NCI-H1105 (cell line): ENCODE measurements at places on chromosomes 3 and 15.

DNA sequence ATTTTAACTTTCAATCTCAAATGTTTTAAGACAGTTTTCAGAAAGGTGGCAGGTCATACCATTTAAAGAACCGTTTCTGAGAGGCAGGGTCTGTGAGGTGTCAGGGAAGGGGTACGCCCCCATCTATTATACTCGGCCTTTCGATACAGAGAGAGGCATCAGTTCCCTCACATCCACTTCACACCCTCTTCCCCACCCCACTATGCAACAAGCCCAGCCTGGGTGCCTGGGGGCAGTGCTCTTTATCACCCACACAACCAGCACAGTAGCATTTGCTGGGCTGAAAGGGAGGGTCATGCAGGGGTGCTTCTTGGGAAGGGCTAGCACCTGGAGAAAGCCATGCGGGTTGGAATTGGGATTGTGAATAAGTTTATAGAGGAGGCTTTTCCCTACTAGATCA lies 56.0 kb upstream of the KCNMB2 start:
- DNase-seq, result no peak

DNA sequence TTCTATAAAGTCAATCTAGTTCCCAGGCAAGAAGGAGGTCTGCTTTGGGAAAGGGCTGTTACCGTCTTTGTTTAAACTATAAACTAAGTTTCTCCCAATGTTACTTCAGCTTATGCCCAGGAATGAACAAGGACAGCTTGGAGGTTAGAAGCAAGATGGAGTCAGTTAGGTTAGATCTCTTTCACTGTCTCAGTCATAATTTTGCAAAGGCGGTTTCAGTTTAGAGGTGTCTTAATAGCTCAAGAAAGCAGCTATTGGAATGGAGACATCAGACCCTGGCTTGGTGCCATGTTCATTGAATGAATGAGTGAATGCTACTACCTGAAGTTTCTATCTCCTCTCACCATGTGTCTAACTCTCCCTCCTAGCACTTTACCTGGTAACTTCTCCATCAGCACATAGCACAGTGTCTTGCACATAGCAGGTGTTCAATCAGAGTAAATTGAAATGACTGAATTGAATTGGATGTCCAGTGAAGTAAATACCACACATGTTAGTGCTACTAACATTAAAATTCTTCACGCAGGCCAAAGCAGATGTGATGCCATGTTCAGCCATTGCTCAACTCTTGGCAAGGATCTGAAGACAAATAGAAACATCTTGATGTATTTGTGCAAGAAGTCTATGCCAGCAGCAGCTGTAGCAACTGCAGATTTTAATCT lies 28.2 kb downstream of the CLEC3B start:
- DNase-seq, result no peak

- no peak for DNase-seq
Measured at GRCh38 chr15:48603922-48604321, 41.6 kb downstream of the FBN1 start.

DNA sequence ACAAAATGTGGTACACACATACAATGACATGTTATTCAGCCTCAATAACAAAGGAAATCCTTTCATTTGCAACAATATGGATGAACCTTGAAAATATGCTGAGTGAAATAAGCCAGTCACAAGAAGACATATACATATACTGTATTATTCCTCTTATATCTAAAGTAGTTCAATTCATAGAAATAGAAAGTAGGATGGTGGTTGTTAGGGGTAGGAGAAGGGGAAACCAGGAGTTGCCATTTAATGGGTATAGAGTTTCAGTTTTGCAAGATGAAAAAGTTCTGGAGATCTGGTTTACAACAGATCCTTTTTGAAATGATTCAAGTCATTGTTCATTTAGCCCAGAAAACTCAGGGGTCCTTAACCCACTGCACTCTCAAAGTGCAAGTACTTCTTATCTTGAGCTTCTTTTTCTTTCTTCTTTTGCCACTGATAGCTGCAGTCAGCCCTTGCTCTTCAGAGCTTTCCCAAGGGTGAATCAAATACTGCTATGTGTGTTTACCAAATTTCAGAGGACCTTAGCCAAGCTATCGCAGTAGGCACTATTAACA lies 208.0 kb upstream of the EOMES start:
- no peak for DNase-seq

DNA sequence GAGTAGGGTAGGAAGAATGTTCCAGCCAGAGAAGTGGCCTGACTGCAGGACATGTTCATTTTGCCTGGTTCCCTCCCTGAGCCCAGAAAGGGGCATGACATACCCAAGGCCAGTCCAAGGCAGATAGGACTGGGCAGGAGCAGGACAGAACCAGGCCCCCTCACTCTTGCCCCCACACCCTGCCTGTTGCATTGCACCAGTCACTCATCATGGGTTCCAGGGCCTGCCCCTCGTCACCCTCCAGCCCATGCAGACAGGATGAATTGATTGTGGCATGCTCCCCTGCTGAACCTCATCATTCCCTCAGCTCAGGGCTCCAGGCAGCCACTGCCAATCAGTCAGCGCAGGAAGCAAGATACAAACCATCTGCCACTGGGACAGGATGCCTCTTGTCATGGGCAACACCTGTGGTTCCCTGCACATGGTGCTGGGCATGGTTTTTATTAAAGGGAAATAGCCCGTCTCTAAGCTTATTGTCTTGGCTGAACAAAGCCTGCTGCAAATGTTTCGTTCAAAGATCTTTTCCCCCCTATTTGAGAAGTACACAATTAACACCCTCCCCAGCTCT lies 48.9 kb downstream of the RASGRF1 start:
- no peak for DNase-seq

DNA sequence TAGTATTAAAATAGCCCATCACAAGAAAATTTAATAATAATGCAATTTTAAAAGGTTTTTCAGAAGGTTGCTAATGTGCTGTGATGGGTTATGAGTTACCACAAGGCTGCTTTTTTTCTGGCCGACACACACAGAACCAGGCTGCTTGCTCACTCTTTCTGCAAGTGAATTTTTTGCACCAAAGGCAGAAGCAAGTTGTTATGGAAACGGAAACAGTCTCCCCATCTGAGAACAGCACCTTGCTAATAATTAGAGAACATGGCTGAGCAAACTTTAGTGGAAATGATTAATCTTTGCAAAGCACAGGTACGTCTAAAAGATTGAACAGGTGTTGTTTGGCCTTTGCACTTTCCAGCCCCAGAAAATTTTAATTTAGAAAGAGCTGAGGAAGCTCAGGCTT lies 51.0 kb downstream of the CACNA2D3 start:
- no peak for DNase-seq

DNA sequence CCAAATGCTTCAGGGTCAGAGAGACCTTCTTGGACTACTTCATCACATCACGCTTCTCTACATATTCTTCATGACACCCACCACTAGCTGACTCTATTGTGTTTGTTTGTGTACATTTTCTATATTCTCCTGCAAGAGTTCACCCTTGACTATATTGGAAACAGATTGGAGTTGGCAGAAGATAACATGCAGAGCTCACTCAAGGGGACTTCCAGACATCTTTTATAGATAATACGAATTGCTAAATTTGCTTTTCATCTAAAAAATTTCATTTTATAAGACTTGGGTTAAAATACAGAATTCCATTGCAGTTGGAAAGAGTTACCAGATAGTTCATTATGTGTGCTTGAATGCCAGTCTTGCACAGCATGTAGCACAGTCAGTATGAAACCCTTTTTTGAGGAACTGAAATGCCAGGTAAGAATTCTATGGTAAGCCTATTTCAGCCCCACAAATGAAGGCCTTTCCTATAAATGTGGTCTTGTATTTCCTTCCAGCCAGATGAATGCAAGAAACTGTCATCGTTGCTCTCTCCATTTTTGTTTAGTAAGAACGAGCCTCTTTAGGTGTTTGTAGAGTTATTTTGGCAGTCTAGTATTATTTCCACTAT lies 177.6 kb downstream of the GHSR start:
- DNase-seq, result no peak

GRCh38 chr3:9113040-9113439 lies 136.4 kb downstream of the SRGAP3 start:
- no peak for DNase-seq

DNA sequence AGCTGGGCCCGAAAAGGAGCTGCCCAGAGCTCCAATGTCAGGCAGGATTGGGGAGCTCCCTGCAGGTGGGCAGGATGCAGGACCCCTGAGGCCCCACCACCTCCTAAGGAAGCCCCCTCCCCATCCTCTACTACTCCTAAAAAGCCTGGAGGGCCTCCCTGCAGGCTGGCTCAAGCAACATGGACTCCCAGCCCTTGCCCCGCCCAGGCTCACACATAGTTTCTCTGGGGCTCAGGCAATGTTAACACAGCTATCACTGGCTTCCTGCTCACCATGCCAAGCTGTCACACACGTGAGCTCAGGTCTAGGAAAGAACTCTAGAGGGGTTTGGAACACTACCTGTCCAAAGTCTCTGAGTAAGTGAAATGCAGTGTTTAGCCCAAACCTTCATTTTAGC lies 65.4 kb upstream of the ZNF148 start:
- DNase-seq, result no peak

GRCh38 chr3:60065227-60065868 lies 1015.5 kb upstream of the CFAP20DC start:
- no peak for DNase-seq

DNA sequence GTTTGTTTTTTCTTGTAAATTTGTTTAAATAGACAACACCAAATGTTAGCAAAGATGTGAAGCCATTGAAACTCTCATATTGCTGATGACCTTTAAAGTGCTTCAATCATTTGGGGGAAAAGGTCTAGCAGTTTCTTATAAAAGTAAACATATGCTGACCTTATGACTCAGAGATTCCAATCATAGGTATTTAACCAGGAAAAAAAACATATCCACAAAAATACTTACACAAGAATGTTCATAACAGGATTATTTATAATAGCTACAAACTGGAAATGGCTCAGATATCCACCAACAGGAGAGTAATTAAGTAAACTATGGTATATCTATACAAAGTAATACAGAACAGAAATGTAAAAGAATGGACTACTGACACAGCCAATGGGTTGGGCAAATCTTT lies 27.1 kb upstream of the RORA start:
- no peak for DNase-seq

- no peak for DNase-seq
Measured at GRCh38 chr15:76183930-76184649, 124.3 kb downstream of the TMEM266 start.

GRCh38 chr3:112643621-112644240 lies 2.8 kb upstream of the CCDC80 start:
- no peak for DNase-seq

DNA sequence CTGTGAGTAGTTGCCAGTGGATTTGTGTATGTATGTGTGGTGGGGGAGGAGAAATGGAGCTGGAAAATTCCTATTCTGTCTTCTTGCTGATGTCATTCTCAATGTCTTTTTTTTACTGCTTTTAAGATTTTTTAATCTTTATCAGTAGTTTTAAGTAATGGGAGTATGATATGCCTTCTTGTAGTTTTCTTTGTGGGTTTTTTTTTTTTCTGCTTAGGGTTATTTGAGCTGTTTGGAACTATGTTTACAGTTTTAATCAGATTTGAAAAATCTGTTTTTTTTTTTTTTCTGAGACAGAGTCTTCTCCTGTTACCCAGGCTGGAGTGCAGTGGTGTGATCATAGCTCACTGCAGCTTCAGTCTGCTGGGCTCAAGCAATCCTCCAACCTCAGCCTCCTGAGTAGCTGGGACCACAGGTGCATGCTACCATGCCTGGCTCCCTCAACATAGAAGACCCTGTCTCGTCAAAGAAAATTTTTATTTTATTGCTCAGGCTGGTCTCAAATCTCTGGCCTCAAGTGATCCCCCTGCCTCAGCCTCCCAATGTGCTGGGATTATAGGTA lies 37.1 kb downstream of the RPL39L start:
- no peak for DNase-seq

DNA sequence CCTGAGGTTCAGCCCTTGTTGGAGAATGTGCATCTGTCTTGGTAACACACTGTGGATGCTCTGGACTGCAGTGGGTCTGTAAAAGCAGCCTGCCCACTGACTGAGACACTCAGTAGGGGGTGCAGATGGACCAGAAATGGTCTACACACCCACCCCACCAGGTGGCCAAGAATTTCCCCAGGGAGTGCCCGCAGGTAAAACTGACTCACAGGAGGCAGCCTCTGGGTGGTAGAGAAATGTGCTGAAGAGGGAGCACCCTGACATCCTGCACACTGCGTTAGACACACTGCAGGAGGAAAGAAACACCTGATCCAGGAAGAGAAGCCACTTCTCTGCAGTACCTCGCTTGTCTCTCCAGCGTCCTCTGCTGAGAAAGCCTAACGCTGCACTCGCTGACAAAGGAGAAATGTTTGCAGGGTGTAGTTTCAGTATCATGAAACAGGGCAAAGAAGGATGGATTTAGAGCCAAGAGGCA lies 109.5 kb upstream of the ABHD17C start:
- DNase-seq, result peak; percentile 1

DNA sequence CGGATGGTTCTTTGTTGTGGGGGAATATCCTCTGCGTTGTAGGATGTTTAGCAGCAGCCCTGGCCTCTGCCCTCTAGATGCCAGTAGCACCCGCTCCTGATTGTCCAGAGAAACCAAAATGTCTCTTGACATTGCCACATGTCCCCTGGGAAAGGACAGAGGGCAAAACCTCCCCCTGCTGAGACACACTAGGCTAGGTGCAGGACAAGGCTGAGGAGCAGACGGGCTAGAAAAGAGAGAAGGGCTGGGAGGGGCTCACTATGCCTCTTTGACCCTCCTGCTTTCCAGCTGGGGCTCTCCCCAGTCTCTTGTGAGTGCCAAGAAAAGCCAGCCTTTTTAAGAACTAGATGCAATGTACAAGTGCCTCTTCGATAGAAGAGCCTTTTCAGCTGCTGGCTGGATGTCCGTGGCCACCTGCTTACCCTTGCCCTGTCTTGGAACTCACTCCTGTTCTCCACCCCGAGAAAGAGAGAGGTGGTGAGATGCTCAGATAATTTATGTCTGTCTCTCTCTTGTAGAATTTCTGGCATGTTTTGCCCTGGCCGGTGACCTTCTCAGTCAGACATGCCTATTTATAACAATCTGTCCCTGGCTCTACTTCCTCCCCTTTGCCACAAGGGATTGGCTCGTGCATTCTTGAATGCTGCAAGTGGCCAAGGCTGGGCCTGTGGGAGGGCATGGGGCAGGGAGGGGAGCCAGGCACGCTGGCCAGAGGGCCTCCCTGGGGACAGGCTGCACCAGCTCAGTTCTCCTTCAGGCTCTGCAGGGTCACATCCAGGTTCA lies 142.6 kb downstream of the RPLP1 start:
- peak; percentile 27 for DNase-seq

GRCh38 chr3:6605227-6605626 lies 255.7 kb upstream of the GRM7 start:
- no peak for DNase-seq

- no peak for DNase-seq
Measured at GRCh38 chr15:59699810-59700431, 10.8 kb upstream of the BNIP2 start.

- no peak for DNase-seq
Measured at GRCh38 chr3:153970047-153970446, 151.1 kb upstream of the ARHGEF26 start.
